ENCODE measurements at places on chromosomes 2 and 18.

DNA sequence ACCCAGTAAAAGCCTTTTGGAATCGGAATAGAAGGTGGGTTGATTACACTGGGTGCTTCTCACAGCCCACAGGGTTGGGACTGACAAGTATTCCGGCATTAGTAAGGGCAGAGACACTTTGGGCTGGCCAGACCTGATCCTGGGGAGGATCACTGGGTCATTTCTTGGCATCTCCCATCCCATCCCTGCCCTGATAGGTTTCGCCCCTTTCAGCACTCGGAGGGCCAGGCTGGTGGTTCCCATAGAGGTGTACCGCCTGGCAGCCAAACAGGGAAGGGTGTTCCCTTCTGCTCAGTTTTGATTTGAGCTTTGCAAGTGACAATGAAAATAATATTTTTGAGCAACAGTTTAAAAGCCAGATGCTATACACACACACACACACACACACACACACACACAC lies 37.3 kb downstream of the CYP1B1 start:
- DNase-seq: no peak

GRCh38 chr2:241692448-241692847 lies 5.8 kb upstream of the DTYMK start:
- DNase-seq: no peak

DNA sequence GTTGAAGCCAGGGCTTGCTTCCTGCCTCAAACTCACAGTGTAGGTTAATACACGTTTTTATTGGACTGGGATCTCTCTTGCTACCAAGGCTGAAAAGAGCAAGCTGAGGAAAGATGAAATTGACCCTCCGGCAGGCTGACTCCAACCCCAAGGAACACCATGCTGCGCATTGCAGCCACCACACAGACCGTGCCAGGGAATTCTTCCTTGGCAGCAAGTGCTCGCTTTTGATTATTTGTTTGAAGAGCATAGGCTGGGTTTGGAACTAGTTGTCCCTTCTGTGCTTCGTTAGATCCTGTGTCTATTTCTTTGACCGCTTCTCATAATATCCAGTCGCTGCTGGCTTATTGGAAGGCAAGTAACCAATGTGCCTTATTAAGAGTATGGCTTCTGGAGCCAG lies 34.4 kb upstream of the DARS1 start:
- DNase-seq: no peak

GRCh38 chr2:180161415-180161814 lies 154.3 kb upstream of the CWC22 start:
- DNase-seq: no peak

DNA sequence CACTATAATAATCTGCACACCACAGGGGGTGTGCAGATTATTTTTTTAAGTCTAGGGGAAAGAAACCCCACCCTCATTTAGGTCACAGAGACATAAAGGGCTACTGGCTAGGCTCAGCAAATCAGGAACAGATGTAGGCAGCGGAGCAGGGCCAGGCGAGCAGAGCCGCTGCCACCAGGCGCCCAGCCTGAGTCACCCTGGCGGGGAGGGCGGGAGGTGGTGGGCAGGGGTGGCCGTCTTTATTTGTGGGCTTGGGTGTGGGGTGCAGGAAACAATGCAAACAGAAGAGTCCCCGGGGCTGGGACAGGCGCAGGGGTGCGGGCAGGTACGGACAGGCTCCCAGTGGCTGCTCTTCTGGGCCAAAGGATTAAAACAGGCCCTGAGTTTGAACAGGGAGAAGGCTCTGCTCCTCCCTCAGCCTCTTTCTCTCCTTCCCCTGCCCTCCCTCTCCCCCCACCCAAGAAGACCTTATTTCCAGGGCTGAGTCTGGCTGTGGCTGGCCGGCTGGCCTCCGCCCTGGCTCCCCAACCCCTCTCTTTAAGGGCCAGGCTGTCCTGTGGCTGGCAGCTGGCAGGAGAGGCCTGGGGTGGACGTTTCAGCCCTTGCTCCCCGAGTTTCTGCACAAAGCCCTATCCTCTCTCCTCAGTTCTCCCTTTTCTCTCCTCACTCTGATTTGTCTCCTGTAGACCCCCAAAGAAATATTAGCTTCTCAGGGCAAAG lies 142.9 kb upstream of the SMAD2 start:
- DNase-seq: no peak

DNA sequence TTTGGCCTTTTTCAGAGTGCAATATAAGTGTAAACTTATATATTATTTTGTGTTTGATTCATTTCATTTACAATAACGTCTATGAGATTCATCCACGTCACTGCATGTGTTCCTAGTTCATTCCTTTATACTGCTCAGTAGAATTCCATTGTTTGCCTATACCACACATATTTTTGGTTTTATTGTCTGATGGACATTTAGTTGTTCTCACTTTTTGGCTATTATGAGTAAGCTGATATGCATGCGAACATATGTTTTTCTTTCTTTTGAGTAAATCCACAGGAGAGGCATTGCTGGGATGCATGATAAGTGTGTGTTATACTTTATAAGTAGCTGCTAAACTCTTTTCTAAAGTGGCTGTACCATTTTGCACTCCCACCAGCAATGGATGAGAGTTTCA lies 314.8 kb upstream of the HS6ST1 start:
- no peak for DNase-seq

DNA sequence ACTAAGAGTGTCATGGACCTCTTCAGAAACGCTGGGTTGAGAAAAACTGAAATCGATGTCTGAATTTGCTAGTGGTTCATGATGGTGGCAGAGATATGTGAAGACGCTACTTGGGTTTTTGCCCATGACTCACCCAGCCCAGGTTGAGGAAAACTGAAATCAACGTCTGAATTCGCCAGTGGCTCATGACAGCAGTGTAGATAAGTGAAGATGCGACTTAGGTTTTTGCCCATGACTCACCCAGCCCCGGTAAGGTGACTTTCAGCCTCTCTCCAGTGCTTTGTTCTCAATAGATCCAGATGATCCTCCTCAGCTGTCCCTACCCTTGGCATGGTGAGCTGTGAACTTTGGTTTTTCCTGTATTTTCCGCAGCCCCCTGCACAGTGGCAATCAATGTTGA lies 105.3 kb upstream of the SIX3 start:
- no peak for DNase-seq

DNA sequence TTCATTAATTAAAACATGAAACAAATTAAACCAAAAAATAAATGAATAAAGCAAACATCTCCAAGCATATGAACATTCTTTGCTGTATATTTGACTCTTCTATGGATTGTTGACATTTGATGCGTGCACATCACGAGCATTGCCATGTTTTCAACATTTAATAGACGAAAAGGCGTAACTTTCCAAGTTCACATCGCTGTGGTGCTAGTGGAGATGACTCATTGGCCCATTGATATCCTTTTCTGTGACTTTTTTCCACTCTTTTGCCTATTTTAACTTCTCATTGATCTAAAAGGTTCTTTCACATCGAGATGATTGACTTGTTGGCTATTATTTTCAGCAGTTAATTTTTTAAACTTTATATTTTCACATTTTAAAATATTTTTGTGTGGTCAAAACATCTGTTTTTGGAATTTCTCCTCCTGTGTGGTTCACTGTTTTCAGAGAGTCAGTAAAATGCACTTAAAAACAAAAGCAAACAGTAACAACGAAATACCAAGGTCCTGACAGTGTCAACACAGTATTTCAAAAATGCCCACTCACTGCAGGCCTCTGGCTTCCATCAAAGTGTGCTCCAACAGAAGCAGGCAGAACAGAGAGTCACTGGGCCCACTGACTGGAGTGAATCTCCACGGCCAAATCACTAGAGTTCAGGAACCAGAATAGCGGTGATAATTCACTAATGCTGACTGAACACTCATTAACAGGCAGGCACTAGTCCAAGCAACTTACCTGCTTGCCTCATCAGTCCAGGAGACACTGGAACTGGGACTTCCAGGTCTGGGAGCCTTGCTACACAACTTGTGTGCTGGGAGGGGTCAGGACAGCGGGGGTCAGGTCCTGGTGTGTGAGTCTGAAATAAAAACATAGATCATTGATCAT lies 372.2 kb upstream of the SMIM21 start:
- DNase-seq: no peak

- DNase-seq: no peak
Observed at GRCh38 chr2:240431271-240431660, 4.2 kb upstream of the GPC1 start.

DNA sequence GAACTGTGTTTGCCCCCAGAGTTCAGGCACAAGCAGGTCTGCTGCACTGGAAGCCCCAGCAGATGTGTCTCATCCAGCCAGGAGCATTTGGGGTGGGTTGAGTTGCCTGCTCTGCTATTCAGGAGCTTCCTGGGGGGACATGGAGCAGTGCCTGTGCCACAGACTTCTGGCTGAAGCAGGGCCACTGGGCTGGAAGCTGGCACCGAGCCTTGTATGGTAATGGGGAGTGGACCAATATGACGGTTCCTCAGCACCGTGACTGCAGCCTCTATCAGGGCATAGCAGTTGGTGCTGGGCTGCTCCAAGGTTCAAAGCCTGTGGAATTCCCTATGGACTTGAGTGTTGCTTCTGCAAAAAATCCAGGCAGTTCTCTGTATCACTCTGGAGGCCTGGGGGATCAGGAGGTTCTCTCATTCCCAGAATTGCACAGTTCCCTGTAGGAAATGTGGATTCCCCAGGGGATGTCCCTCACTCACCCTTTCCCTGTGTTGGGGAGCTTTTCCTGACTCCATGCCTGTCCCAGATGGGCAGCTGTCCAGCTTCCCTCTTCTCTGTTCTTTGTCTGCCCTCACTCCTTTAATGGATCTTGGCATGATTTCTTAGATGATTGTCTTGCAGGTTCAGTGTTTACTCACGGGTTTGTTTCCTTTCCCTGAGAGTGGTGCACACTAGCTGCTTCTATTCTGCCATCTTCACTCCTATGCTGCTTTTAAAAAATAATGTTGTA lies 37.2 kb upstream of the THSD7B start:
- DNase-seq: no peak

DNA sequence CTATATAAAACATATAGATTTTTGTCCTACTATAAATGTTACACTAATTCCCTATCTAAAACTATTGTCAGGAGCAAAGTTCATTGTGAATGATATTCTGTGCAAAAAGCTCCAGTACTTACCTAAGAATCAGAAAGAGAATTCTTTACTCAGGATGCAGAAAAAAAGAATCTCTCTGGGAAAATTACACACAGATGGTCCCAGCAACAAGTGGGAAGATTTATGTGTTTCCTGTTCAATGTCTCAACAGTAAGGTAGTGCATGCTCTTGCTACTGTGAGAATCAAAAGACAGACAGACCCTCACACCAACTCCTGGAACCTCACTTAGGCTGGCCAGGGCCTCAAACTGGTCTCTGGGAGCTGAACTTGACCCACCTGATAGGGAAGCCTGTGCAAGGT lies 11.2 kb upstream of the NAPG start:
- no peak for DNase-seq

DNA sequence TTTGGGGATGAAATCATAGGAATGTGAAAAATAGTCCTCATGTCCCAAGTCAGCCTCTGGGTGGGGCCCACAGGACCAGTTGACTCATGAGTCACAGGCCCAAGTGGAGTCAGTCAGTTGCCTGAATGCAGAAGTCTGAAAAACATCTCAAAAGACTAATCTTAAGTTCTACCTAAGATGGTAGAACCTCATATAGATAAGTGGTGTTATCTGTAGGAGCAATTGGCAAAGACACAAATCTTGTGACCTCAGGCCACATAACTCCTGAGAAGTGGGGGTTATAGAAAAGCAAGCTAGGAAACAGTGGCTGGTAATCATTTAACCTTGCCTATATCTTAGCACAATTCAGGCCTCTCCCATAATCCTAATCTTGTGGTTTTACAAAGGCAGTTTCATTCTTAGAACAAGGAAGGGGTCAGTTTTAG lies 257.1 kb upstream of the SPOPL start:
- no peak for DNase-seq

DNA sequence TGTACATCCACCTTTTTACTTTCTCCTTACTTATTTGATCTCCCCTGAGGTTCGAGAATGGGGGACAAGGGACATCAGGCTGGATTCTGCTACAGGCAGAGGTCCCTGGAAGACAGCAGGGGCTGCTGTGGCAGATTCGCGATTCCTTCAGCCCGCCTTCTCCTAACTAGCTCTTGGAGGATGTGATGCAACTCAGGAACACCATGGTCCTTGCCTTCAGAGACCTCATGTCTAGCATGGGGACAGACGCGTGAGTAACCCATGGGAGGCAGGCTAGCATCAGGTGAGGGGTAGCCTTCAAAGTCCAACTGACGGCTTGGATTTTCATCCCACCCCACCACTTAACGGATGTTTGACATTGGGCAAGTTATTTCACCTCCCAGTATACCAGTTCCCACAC lies 869 bp upstream of the TCF23 start:
- no peak for DNase-seq

GRCh38 chr2:157442636-157443035 lies 1.3 kb downstream of the CYTIP start:
- DNase-seq: no peak

- DNase-seq: no peak
Observed at GRCh38 chr18:74528478-74528877, 5.8 kb upstream of the CNDP1 start.

DNA sequence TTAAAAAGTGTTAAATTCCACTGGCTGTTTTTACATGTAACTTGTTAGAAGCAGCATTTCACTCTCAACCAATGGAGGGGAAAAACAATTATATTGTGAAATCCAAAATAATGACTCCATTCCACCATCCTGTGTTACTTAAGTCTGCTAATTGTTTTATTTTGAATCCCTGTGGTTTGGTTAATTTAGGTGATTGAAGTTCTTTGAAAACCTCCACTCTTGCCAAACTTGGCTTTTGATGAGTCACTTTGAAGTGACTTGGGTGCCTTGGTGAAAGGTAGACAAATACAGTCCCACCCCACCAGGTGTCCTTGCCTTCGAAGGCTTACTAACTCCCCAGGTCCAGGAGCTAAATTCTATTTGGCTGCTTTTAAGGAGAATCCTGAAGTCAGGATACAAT lies 1303.8 kb upstream of the NRXN1 start:
- DNase-seq: no peak

DNA sequence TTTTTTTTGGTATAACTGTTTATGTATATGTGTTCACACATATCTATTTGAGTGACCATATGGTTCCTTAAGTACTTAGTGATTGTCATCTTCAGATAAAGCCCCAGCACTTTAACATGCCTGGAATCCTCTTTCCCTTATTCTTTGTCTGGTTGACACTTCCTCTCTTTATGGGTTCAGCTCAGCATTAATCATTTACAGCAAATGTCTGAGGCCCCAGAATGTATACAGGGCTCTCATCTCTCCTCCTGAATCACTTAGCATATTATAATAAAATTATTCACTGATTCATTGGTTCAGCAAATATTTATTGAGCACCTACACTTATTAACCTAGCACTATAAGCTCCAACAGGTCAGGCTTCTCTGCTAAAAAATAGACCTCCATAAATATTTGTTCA lies 43.5 kb upstream of the CD28 start:
- no peak for DNase-seq

GRCh38 chr2:168188002-168188401 lies 59.4 kb downstream of the STK39 start:
- DNase-seq: no peak

- DNase-seq: no peak
Observed at GRCh38 chr2:72442270-72442669, 294.6 kb upstream of the CYP26B1 start.

GRCh38 chr2:152632736-152633135 lies 84.5 kb downstream of the PRPF40A start:
- DNase-seq: no peak

GRCh38 chr2:194385376-194385775 lies 1271.7 kb upstream of the SLC39A10 start:
- no peak for DNase-seq

- no peak for DNase-seq
Observed at GRCh38 chr2:179273461-179273962, 8.9 kb upstream of the SESTD1 start.

Measured in activated naive CD4-positive, alpha-beta T cell (primary cell).